ENCODE measurements at places on chromosomes 3 and 15.
A peak's percentile ranks its signal among the peaks of the same experiment; 100 is the strongest.

DNA sequence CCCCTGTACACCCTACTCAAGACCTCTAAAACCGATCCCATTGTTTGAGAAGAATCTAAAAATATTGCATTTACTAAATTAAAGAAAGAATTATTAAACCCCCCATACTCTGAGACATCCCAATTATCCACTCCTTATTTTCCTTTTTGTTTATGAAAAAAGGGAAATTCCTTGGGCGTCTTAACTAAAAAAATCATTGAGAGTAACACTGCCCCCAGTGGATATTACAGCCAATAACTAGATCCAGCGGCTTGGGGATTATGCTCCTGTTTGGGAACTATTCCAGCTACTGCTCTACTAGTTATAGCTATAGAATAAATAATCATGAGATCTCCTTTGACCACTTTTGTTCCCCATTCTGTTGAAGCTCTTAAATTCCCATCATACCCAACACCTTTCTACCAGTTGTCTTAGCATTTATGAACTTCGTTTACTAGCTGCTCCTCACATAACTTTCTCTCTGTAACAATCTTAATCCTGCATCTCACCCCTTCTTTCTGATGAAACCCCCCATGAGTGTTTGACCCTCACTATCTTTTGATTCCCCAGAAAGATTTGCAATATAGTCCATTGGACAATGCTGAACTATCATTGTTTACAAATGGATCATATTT is 12.7 kb upstream of the CFAP91 start:
- DNase-seq, result peak; percentile 20

GRCh38 chr15:82062479-82063454 is 16.9 kb upstream of the MEX3B start:
- no peak for DNase-seq

GRCh38 chr3:104032283-104032682 is 1334.4 kb upstream of the ALCAM start:
- no peak for DNase-seq

GRCh38 chr3:11610044-11610671 is 33.6 kb downstream of the VGLL4 start:
- DNase-seq, result peak; percentile 46

DNA sequence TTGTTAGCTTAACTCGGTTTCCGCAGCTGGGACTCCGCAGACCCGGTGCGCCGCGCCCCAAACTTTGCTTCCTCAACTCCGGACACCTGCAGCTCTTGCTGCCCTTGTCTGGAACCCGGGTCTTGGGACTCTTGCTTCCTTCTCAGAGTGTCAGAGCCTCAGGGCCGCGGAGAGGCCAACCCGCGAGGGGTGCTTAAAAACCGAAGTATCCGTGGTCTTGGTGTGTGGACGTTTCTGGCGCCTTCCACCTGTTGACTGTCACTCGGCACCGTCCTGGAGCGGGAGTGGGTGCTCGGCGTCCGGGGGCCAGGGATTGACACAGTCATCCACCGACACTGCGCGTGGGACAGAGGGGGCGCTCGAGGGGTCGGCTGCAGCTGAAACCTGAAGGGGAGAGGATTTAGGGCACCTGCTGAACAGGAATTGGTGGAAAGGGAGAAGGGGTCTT is 386 bp downstream of the SQOR start:
- peak; percentile 48 for DNase-seq

DNA sequence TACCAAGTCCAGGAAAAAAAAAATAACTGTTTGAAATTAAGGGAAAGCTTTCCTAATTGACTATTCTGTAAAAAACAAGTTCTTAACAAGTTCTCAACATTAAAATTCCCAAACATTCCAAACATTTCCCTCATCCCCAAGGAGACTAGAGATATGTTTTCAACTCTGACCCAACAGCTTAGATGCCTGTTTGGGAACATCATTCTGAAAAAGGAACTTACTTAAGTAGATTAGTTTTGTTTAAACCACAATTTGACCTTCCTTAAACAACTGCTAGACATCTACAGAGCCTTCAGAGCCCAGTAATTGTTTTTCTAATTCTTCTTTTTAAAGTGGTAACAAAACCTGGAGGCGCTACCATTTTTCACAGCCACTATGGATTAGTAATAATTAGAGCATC is 12.8 kb downstream of the UBR1 start:
- peak; percentile 17 for DNase-seq

GRCh38 chr3:35144011-35144410 is 495.3 kb upstream of the ARPP21 start:
- DNase-seq, result no peak

GRCh38 chr3:122533931-122534334 is 19.2 kb upstream of the KPNA1 start:
- DNase-seq, result peak; percentile 40

GRCh38 chr3:51984269-51984647 is 923 bp downstream of the ACY1 start:
- no peak for DNase-seq

DNA sequence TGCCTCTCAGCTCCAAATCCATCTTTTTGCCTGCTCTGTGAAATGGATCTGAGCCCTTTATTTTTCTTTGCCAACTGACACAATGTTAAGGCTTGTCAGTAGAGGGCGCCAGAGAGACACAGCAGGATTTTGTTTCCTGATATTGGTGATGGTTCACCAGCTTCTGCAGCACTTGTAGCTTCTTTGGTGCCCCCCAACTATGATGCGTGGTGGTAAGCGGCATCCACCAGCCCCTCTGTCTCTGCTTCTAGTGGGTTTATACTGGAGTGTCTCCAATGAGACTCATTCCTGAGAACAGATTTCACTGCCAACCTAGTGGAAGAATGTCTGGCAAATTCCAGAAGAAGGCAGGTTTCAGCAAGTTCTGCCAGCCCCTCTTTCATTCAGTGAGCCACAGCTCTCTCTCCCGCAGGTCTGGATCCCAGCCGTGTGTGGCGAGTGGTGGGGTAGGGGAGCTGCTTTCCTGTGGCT is 471.9 kb upstream of the FRG2C start:
- peak; percentile 34 for DNase-seq

- DNase-seq, result no peak
These were observed 1.3 kb downstream of the SLC6A6 start for GRCh38 chr3:14403619-14404155.

DNA sequence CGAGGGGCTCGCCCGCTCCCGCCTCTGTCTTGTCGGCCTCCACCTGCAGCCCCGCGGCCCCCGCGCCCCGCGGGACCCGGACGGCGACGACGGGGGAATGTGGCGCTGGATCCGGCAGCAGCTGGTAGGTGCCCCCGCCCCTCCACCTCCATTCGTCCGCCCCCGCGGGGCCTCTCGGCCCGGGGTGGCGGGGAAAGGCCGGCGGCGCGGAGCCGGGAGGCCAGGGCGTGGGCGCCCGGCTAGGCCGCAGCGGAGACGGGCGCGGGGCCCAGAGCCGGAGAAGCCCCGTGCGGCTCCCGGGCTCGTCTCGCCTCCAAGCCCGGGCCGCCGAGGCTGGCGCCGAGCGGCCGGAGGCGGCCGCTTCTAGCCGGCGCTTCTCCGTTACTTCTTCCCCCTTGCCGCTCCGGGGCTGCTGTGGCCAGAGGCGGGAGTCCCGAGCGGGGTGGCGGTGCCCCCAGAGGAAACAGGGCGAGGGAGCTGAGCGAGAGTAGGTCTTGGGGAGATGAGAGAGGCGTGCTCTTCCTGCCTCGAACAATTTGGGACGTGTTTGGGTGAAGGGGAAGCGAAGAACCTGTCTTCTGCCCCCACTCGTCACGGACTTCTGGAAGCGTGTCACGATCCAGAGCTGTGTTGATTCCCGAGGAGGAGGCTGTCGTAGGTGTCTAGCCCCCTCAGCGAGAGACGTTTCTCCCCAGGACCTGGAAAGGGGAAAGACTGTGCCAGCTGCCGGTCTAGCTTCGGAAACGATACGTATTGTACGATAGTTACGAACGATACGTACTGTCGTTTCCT is 555 bp downstream of the ATP11B start:
- DNase-seq, result peak; percentile 86

GRCh38 chr3:25610167-25610566 is 54.5 kb downstream of the TOP2B start:
- DNase-seq, result no peak

GRCh38 chr15:80567721-80568157 is 127.4 kb upstream of the ABHD17C start:
- DNase-seq, result peak; percentile 39

GRCh38 chr3:177013681-177014280 is 183.5 kb downstream of the TBL1XR1 start:
- DNase-seq, result no peak

DNA sequence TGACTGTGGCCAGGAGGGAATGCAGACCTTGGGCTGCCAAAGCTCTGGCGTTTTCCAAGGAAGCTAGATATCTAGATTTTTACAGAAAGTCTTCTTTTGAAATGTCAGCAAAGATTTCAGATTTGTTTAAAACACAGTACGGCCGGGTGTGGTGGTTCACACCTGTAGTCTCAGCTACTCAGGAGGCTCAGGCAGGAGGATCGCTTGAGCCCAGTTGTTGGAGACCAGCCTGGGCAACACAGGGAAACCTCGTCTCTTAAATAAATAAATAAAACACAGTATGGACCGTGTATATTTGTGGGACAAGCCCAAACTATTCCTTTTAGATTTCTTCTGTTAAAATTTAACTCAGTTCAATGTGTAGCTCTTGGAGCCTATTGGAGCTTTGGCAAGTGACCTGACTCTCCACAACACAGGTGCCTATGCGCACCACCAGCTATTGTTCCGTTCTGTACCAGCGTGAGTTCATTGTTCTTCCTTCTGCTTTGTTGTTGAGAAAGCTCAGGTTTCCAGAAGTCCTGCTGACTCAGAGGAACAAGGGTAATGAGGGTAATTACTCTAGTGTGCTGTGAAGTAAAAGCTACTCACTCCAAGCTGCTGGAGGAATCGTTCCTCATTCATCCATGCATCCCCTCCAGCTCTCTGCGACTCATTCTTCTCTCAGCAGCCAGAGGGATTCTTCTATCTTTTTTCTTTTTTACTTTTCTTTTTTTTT is 73.1 kb upstream of the SLC6A6 start:
- DNase-seq, result no peak

DNA sequence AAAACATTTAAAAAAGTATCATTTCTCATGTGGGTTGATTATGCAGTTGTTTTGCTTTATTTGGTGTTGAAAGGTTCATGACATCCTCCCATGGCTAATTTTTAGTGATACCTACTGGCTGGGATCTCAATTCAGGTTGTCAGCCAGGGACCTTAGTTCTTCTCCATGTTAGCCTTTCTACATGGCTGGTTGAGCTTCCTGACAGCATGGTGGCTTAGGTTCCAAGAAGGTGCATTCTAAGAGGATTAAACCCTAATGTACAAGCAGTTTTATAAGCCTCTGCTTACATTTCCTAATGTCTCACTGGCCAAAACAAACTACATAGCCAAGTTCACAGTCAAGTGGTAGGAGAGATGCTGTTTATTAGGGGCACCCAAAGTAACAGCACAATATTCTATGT is 9.4 kb upstream of the TM6SF1 start:
- DNase-seq, result no peak

- no peak for DNase-seq
These were observed 985 bp downstream of the TEX9 start for GRCh38 chr15:56366211-56366610.

GRCh38 chr3:111967651-111968274 is 11.1 kb upstream of the ABHD10 start:
- DNase-seq, result peak; percentile 67

- no peak for DNase-seq
These were observed 608.4 kb downstream of the VGLL3 start for GRCh38 chr3:86382556-86382955.

DNA sequence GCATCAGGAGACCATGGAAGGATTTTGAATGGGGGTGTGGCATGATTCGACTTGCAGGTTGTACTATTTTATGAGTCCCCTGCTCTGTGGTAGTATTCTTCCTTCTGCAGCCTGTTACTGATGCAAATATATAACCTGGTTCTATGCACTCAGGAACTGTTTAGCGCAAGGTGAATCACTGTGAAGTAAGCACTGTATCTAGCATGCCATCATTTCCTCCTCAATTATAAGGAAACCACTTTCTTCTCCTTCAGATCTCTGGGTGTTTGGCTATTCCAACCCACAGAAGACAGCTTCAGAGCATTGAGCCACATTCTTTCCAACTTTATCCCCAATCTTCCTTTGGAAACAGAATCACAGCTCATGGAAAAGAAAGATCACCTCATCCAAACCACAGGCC is 176.7 kb downstream of the DIPK2A start:
- DNase-seq, result no peak

DNA sequence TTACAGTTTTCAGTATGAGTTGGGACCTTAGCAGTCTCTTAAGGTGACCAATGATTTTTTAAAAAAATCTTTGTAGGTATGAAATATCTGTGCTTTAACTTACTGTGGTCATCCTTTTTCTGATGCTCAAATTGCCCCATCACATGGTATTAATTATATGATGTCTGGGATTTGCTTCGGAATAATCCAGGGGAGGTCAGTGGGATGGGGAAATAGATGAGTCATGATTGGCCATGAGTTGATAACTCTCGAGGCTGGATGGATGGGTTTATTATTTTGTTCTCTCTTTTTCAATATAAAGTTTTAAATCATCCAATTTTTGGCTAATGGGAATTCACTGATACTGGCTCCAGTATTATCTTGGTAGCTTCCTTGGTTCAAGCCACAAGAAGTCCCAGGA is 370.3 kb upstream of the TPM1 start:
- no peak for DNase-seq

- no peak for DNase-seq
These were observed 239.8 kb upstream of the TLE3 start for GRCh38 chr15:70337277-70338186.

- DNase-seq, result no peak
These were observed 29.3 kb upstream of the ADGRG7 start for GRCh38 chr3:100580147-100580546.

DNA sequence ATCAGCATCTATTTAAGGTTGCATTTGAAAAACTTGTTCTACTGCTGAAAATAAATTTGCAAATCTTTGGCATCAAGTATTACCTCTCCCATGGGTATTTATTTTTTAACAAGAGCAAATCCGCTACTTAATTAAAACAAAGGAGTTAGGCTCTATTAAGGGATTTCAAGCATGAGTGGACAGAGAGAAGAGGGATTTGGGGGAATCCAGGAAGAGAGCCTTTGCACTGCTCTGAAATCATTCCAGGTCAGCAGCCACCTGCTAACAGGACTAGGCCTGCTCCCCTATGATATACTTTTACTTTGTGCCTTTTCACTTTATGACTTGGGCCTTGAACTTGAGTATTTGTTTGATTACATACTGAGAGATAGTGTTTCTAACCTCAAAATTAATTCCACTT is 57.1 kb downstream of the IQCH start:
- DNase-seq, result no peak

- DNase-seq, result no peak
These were observed 12.2 kb downstream of the GBE1 start for GRCh38 chr3:81749265-81749664.

DNA sequence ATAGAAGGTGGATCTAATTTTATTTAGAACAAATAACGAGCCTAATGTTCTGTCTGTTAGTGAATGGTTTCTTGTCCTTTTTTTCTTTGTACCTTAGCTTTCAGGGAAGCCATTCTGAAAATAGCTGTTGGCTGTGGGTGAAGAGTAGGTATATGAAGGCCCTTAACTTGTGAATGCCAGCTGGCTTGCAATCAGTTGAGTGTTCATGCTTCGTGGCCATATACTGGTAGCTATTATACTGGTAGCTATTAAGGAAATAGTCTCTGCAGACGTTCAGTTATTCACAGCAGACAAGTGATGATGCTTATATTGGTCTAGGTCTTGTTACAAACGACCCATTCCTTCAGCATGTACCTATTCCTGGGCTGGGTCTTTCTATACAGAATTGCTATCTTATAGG is 18.8 kb downstream of the TRIM71 start:
- no peak for DNase-seq
